NCI-H2081 treated with DMSO at 0.1 percent for 48 hours (cell line): ENCODE measurements at places on chromosomes 16 and 17.

GRCh38 chr16:83802135-83802534 is 5.6 kb upstream of the HSBP1 start:
- DNase-seq, result no peak

GRCh38 chr17:1002771-1003555 is 6.0 kb downstream of the TIMM22 start:
- no peak for DNase-seq

DNA sequence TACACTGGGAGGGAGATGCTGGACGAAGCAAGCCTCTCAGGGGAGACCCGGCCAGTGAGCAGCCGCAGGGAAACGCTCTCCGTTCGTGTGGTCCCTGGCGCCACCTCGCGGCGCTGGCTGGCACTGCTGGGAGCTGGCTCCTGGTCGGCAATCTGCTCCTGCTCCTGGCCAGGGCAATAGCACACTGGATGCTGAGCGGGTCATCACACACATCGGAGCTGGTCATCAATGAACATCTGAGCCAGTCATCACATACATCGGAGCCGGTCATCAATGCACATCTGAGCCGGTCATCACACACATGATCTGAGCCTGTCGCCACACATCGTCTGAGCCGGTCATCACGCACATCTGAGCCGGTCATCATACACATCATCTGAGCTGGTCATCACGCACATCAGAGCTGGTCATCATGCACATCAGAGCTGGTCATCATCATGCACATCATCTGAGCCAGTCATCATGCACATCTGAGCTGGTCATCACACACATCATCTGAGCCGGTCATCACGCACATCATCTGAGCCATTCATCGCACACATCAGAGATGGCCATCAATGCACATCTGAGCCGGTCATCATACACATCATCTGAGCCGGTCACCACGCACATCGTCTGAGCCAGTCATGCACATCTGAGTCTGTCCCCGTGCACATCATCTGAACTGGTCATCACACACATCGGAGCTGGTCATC is 217.3 kb downstream of the RBFOX3 start:
- DNase-seq, result no peak

GRCh38 chr17:41642252-41643156 is 18.1 kb upstream of the KRT17 start:
- no peak for DNase-seq

DNA sequence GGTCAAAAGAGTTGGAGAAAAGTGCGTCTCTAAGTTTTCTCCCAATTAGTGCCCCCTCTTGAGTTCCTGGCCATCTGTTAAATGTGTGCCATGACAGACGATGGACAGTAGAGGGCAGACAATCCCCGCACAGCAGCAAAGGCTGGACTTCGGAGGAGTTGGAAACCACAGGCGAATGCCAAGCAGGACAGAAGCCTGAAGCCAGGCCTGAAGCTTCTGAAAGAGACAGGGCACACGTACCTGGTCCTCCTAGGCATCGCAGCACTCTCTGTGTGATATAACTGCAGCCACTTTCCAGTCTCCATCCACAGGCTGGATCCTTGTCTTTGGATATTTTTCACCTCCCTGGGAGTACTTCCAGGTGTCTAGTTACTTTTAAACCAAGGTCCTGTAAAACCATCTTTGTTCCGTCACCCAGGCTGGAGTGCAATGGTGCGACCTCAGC is 14.5 kb downstream of the C17orf100 start:
- no peak for DNase-seq

GRCh38 chr17:53635444-53635843 is 187.3 kb upstream of the KIF2B start:
- no peak for DNase-seq

GRCh38 chr16:63938661-63939060 is 1183.2 kb downstream of the CDH11 start:
- DNase-seq, result no peak

- DNase-seq, result no peak
Observed at GRCh38 chr16:3036726-3037315, at the start of gene BICDL2. TSS of gene BICDL2 (minus strand) at chr16:3036944. CDS start at chr16:3035496, 1,448 bp downstream.

DNA sequence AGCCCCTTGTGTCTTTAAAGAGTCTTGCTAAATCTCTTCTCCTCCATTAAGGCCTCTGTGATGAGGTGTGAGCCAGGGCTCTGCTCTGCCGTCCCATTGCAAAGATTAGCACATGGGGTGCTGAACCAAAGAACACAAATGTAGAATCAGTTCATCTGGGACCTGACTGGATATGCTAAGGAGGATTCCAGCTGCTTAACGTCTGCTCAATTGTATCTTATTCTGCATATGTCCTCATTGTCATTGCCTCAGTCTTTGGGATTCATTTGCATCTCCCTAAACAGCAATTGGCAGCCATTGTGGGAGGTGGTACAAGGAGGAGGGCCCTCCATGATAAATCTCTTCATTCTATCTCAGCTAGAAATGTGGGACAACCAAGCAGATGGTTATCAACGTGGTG is 106.3 kb upstream of the ADAMTS18 start:
- no peak for DNase-seq

GRCh38 chr16:1068451-1068850 is 4.1 kb upstream of the SSTR5 start:
- no peak for DNase-seq

DNA sequence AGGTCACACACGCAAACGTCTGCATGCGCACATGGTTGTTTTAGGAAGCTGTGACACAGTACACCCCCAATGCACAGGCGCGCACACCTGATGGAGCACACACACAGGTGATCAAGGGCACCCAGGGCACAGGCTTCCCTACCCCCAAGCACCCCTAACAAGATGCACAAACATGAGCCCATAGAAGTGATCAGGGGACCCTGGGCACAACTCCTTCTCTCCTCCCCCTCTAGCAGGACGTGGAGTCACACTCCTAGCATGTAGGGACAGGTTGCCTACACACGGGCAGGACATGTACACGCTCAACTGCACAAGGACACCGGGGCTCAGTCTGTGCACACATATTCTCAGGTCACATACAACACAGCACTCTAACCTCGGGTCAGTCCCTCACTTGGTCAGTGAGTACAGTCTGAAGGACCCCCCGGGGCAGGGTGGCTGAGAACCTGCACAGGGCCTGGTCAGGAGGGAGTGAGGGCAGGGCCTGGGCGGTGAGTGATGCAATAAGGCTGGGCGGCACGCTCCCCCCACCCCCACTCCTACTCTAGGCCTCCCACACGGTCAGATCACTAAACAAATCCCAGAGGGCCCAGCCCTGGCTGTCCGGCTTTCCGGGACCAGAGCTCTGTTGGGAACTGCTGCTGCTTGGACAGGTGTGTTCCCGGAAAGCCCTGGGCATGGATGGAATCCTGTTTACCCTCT is 751 bp upstream of the DOC2B start:
- DNase-seq, result no peak
